Stomach (tissue), 19 donors: ENCODE measurements at places on chromosomes 12 and 14. TPM values are rescaled to one million over a fixed set of nuclear protein-coding genes. Genes with fewer than 3 reads are reported as not detected.

CMA1 gene
- not detected for total RNA-seq

CLMN gene
- 12.8 TPM for total RNA-seq

PLCZ1 gene
- not detected for total RNA-seq

EXOC3L4 gene
- 5.4 TPM for total RNA-seq

IL22 gene
- not detected for total RNA-seq

TAS2R20 gene
- total RNA-seq: 11.6 TPM

RNASE1 gene
- 237 TPM for total RNA-seq

KRT72 gene
- total RNA-seq: not detected

BCAT1 gene
- 12.1 TPM for total RNA-seq

PRH2 gene
- not detected for total RNA-seq

A2M gene
- total RNA-seq: 445 TPM

TGM1 gene
- 5.7 TPM for total RNA-seq

ZNF891 gene
- total RNA-seq: 3.5 TPM

MYF6 gene
- not detected for total RNA-seq

TAS2R46 gene
- not detected for total RNA-seq

KRT73 gene
- not detected for total RNA-seq
